Urinary bladder (tissue), 4 donors: ENCODE measurements at places on chromosomes 7 and 10. TPM values are rescaled to one million over a fixed set of nuclear protein-coding genes. Genes with fewer than 3 reads are reported as not detected.

GRCh38 chr7:102425639-102426267, 7.6 kb upstream of the ORAI2 start:
- DNase-seq: no peak

- DNase-seq: no peak
These were observed 71.0 kb downstream of the GNAT3 start for GRCh38 chr7:80440883-80441282.

GRCh38 chr10:121976607-121977006, 1.6 kb upstream of the NSMCE4A start:
- no peak for DNase-seq

DNA sequence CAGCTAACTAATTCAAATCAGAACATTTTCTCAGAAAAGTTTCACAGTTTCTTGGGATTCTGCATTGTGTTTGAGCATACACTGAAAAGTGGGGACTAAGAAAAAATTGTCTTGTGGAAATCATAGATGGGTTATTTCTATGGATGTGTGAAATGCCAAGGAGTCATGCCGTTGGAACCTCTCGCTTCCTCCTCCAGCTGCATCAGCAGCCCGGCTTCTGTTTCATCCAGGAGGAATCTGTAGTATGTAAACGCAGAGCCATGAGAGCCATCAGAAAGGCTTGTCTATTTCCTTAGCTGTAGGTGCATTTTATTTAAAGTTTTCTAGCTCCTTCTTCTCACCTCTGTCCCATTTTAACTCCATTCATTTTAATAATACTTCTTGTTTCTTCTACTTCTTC, 1144.1 kb downstream of the GATA3 start:
- DNase-seq: no peak

GRCh38 chr10:51255381-51255780, 181.1 kb downstream of the PRKG1 start:
- DNase-seq: no peak

DNA sequence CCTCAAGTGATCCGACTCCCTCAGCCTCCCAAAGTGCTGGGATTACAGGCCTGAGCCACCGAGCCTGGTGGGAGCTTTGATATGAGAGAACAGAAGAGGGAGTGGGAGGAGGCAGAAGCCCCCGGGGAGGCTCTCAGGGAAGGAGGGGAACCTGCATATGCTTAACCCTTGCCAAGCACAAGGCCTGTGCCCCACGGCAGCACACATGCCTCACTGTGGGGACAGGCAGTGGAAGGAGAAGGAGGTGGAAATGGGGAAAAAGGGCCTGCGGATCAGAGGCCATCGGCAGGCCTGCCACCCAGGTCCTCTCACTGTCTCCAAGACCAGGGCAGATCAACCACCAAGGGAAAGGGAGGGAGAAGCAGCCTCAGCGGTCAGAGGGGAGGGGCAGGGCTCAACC, 7.2 kb upstream of the GRID1 start:
- no peak for DNase-seq

DNA sequence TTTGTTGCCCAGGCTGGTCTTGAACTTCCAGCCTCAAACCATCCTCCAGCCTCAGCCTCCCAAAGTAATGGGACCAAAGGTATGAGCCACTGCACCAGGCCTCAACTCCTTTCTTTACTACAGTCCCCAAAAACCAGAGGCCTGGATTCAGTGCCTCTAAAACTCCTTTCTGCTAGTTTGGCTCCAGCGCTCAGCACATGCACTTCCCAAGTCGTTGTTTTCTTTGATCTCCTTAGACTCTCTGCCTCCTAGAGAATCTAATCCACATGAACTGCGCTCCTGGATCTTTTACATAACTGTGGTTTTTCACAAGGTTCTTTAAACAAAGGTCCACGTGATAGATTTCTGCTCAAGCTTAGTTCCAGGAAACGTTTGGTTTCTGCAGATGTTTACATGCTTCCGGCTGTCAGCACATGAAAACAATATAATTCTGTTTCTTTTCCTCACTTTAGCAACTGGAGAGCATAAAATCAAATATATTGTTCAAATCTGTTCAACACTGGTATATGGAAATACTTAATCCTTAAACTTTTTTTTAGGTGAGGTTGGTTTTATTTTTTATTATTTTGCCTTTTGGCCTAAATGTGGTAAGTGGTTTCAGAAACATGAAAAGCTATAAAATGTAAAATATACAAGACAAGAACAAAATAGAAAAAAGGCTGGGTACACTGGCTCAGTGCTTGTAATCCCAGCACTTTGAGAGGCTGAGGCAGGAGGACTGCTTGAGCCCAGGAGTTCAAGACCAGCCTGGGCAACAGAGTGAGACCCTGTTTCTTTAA, 270.5 kb upstream of the MKLN1 start:
- DNase-seq: no peak

DNA sequence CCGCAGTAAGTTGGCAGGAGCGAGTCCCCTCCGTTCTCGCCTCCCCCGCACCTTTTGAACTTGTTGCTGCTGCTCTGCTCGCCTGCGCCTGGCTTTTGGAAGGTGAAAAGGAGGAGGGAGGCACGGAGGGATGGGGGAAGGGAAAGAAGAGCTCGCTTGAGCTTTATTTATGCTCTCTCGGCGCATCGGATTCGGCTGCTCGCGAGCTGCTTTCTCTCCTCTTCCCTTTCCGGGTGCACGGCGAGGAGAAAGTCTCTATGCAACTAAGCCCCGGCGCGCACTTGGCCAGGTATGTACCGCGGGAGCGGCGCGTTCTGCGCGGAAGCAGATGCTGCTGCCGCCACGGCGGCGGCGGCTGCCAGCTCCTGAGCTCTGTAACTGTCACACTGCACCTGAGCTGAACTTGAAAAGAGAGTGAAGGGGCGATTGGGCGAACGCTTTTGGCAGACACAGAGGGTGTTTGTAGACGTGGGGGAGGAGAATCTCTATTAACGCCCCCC, 551 bp downstream of the KCND2 start:
- peak; percentile 45 for DNase-seq

DNA sequence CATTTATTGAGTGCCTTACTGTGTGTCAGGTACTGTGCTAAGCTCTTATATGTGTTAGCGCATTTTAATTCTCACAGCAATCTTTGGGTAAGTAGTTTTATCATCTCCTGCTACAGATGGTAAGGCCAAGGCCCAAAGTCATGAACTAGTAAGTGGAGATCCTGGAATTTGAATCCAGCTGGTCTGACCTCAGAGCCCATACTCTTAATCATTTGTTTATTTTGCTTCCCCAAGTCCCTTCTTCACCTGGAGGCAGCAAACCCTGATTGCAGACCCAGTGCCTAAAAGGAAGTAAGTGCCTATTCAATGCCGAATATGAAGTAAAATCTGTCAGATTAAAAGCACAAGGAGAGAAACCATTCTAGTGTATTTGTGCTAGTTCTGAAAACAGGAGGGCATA, 182.9 kb upstream of the TCF7L2 start:
- no peak for DNase-seq

- no peak for DNase-seq
These were observed 665.5 kb downstream of the GATA3 start for GRCh38 chr10:8719971-8720370.

DNA sequence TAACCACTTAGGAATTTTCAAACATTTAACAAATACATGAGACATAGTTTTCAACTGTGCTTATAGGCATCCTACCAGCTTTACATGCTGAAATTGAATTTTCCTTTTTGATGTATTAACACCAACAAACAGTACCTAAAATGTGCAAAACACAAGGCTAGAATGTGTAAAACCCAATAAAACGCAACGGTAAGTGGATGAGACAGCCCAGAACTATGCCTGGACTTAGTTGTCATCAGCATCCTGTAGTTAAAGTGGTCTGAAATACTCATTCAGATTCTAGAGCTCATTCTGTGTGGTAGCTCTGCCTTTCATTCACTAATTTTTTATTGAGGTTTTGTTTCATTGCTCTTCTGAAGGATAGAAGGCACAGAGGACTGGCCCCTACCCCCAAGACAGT, 137.1 kb downstream of the BMPER start:
- DNase-seq: no peak

Gene RNLS
- 6.3 TPM for total RNA-seq

Gene PRLHR
- 0.48 TPM for total RNA-seq

Gene OR2A12
- not detected for total RNA-seq

Gene STEAP2
- total RNA-seq: 31.4 TPM

Gene SLC18A3
- 0.11 TPM for total RNA-seq

Gene LLCFC1
- not detected for total RNA-seq

Gene CALML3
- total RNA-seq: not detected

Gene ANKRD2
- 0.69 TPM for total RNA-seq

Gene ARMC10
- total RNA-seq: 40.6 TPM

Gene ACHE
- total RNA-seq: 4.0 TPM

Gene ZNF786
- total RNA-seq: 6.8 TPM

Gene SUGCT
- 8.3 TPM for total RNA-seq

Gene CALD1
- total RNA-seq: 616 TPM
